Colonic mucosa (tissue), 4 donors: ENCODE measurements at places on chromosomes 7 and 10. TPM values are rescaled to one million over a fixed set of nuclear protein-coding genes. Genes with fewer than 3 reads are reported as not detected.

The FGL2 gene
- 6.4 TPM for total RNA-seq

The SMC3 gene
- 33.0 TPM for total RNA-seq

The DENND2A gene
- 7.4 TPM for total RNA-seq

The ZNF503 gene
- 8.0 TPM for total RNA-seq

The NEBL gene
- 26.6 TPM for total RNA-seq

The OPN4 gene
- not detected for total RNA-seq

The GPR26 gene
- not detected for total RNA-seq

The IFIT1B gene
- total RNA-seq: not detected

The CALHM1 gene
- total RNA-seq: not detected

The LRGUK gene
- total RNA-seq: 0.69 TPM

The TSPAN14 gene
- 91.7 TPM for total RNA-seq

The CALML3 gene
- 0.11 TPM for total RNA-seq

The RNF133 gene
- total RNA-seq: 0.32 TPM

The ZP3 gene
- total RNA-seq: 13.9 TPM

The FEZF1 gene
- total RNA-seq: not detected

The C10orf67 gene
- total RNA-seq: not detected

The TMEM26 gene
- total RNA-seq: 0.50 TPM

The KLHDC10 gene
- 36.3 TPM for total RNA-seq

The PAPSS2 gene
- total RNA-seq: 279 TPM

The HOXA11 gene
- total RNA-seq: 2.9 TPM

The SLC26A3 gene
- 973 TPM for total RNA-seq

The TMEM176A gene
- total RNA-seq: 130 TPM

The SEMA4G gene
- total RNA-seq: 133 TPM

The KCP gene
- total RNA-seq: 1.1 TPM

The DAGLB gene
- 15.6 TPM for total RNA-seq
